Posterior vena cava (tissue), 2 donors: ENCODE measurements at places on chromosomes 2 and 18. TPM values are rescaled to one million over a fixed set of nuclear protein-coding genes. Genes with fewer than 3 reads are reported as not detected.

IL36G gene
- not detected for total RNA-seq

CLEC4F gene
- 0.32 TPM for total RNA-seq

GRCh38 chr2:118387509-118387908 lies 299.2 kb downstream of the INSIG2 start:
- no peak for DNase-seq

GRCh38 chr2:112339986-112340385 lies 64.6 kb downstream of the ZC3H6 start:
- DNase-seq, result no peak

GRCh38 chr18:57210107-57210715 lies 63.3 kb downstream of the BOD1L2 start:
- DNase-seq, result peak; percentile 80
